Activated effector memory CD4-positive, alpha-beta T cell treated with Interleukin-2 at 50 U/mL for 16 hours (primary cell): ENCODE measurements at places on chromosomes 7 and 10.

- DNase-seq = no peak
Measured at GRCh38 chr7:107609811-107610261, 29.8 kb downstream of the BCAP29 start.

- no peak for DNase-seq
Measured at GRCh38 chr7:79037001-79037400, 416.5 kb downstream of the MAGI2 start.

GRCh38 chr7:108511939-108512338, 14.0 kb downstream of the PNPLA8 start:
- no peak for DNase-seq

- DNase-seq = no peak
Measured at GRCh38 chr7:95796617-95797016, 24.3 kb downstream of the DYNC1I1 start.

- peak; percentile 62 for DNase-seq
Measured at GRCh38 chr7:151876899-151877777, at the start of gene PRKAG2. Gene PRKAG2, minus strand, starts transcription at chr7:151877115. Its CDS starts 495 bp downstream, at chr7:151876620.

DNA sequence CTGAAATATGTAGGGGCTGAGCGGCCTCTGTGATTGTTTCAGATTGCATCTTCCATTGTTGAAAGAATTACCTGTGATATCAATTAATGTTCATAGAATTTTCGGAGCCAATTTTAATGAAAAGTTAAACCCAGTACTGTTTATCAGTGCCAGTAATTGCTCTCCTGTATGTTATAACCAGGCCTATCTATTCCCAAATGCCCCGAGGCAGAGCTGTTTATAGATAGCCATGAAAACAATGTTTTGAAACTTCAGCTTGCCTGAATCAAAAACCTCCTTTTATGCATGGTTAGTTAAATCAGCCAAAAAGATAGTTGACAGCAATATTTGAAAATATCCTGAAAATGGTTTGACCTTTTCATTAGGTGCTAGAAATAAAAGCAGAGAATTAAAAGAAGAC, 50.1 kb upstream of the HDAC9 start:
- no peak for DNase-seq

DNA sequence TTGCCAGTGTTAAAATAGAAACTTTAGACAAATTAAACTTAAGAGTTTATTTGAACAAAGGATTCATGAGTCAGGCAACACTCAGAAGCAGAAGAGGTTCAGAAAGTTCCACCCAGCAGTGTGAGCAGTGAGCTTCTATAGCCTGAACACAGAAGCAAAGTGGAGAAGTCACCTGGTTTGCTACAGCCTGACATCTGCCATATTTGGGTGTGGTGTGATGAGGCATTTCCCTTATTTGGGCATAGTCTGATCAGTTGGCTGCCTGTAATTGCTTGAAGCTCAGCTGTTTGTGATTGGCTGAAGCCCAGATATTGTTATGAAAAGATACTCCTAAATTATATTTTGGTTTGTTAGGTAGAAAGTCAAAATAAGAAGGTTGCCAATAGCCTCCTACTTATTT, 39.1 kb downstream of the VWC2 start:
- DNase-seq = no peak

GRCh38 chr7:111528331-111528730, 34.0 kb downstream of the IMMP2L start:
- no peak for DNase-seq

GRCh38 chr7:137449016-137449415, 105.5 kb upstream of the PTN start:
- no peak for DNase-seq

- no peak for DNase-seq
Measured at GRCh38 chr10:4018054-4018511, 233.1 kb upstream of the KLF6 start.

GRCh38 chr10:58797356-58797755, 284.7 kb downstream of the BICC1 start:
- DNase-seq = no peak

DNA sequence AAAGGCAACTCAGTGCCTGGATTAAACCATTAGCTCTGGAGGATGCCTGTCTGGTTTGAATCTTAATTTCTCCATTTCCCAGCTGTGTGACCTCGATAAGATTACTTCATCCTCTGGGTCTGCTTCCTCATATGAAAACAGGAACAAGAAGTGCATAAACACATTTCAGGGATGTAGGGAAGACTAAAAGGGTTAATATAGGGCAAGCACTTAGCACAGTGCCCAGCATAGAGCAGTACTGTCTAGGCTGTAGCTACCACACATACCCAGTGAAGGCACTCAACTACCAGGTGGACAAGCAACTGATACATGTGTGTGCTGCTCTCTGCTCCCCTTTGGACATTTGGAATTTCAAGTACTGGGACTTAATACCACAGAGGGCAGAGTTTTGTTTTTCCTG, 85.4 kb downstream of the KCNMA1 start:
- no peak for DNase-seq

DNA sequence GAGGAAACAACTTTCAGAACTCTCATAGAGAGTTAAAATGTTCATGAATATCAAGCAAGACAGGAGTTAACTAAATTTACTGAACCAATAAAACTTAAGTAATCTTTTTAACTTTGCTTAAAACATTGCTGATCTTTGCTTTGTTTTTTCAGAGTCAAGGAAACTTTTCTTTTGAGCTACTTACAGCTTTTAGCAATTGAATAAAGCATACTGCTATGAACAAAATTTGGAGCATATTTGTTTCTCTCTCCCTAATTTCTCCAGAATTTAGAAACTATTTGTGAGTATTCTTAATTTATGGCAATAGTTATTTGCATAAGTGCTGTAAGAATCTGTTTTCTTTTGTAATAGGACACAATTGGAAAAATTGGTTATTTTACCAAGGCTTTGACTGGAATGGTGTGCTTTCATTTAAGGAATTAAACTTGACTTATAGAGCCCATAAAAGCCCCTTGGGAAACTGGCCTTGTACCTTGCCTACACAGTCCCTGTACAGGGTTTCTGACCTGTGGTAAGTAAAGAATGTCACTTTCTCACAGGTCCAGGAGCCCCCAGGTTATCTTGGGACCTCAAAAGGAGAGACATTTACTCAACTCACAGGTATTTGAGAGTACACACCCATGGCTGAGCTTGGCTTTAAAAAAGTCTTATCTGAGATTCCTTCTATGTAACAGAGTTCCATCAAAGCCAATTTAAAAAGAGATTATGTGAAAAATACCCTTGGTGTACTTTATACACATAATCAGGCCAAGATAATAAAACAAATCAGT, 23.3 kb upstream of the KIAA1549 start:
- DNase-seq = no peak

DNA sequence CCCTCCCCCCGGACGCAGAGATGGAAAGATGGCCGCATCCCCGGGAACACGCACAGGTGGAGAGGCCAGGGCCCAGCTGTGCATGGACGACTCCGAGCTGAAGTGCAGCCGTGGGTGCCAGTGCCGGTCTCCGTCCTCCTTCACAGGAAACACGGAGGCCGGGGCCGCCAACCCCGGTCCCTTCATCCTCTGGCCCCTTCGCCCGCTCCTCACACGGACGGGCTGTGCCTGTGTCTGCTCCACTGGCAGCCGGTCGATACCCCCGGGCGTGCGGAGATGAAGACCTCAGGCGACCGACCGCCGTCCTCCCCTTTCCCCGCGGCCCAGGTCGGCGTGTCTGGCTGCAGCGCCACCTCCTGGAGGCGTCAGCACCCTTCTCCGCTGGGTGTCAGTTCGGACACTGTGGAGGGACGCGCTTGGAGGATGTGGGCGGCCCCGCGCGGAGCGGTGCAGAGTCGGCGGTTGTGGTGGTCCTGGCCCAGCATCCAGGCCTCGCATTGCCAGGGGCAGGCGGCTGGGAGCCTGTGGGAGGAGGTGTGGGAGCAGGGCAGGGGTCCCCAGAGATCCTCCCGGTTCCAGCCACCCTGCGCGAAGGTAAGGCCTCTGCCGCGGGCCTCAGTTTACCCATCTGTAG, 9.9 kb downstream of the ZNF511 start:
- DNase-seq = peak; percentile 59

DNA sequence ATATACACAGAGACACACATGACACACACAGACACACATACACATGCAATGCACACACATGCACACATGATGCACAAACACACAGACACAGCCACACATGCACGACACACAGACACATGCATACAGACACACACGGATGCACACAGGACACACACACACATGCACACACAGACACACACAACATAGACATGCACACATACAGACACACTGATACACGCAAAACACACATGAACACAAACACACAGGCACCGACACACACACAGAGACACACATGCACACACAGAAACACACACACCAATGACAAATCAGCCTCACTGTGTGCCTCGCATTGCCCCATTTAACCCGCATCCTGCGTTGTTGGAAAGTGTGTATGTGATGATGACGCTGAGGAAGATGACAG, 232.4 kb downstream of the ADARB2 start:
- DNase-seq = no peak

- no peak for DNase-seq
Measured at GRCh38 chr10:19168584-19168983, 120.0 kb downstream of the MALRD1 start.

GRCh38 chr7:82705517-82706260, 262.1 kb upstream of the CACNA2D1 start:
- no peak for DNase-seq

GRCh38 chr7:155032978-155033377, 30.1 kb upstream of the PAXIP1 start:
- no peak for DNase-seq

GRCh38 chr10:1408651-1409367, 328.5 kb downstream of the ADARB2 start:
- DNase-seq = no peak

- DNase-seq = no peak
Measured at GRCh38 chr7:82715344-82715743, 271.8 kb upstream of the CACNA2D1 start.

DNA sequence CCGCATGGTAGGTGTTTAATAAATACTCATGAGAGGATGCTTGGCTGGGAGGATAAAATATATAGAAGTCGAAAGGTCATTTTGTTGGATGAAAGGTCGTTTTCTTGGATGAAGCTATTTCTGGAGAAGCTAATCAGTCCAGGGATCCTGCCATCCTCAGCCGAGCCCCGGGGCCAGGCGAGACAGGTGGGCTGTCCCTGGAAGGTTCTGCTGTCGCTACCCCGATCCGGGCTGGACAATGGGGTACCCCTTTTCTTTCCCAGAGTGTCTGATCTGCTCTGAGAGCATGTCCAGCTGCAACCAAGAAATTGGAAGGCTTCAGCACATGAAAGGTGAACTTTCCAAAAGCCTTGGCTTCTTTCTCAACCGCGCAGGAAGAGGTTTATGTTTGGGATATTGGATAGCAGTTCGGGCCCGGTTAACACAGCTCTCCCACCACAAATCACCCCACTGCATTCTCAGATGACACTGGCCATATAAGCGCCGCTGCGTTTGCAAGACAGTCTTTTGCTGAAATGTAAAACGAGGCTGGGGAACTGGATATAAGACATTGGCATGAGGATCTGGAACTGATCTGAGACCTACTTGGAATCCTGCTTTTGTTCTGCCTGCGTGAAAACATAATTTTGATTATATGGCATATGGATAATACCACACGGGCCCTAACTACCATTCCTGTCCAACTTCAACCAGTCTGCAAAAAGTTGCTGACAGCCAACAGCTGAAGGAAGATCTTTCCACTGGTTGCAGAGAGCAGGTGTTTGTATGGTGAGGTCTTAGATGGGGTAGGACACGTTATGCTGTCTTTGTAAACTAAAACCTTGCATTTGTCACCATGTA, 31.2 kb upstream of the MSRB2 start:
- no peak for DNase-seq

GRCh38 chr7:80440883-80441282, 71.0 kb downstream of the GNAT3 start:
- no peak for DNase-seq

DNA sequence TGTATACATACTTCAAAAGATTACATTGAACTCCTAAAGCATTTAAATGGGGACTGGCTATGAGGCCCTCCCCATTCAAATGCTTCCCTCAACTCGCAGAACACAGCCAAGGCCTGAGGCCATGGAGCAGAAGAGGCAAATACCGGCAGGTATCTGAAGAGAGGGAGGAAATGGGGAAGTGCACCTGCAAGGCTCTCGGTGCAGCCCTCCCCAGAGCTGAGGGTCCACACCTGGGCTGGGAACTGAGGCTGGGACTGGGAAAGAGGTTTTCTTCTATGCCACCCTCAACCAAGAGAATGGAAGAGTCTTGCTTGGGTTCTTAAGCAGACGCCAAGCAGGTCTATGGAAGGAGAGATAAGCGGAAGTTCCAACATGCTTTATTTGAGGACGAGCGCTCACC, 13.0 kb upstream of the CYREN start:
- DNase-seq = no peak

- DNase-seq = no peak
Measured at GRCh38 chr7:105353752-105354328, 34.9 kb downstream of the SRPK2 start.
